Osteocyte (in vitro differentiated cells): ENCODE measurements at places on chromosomes 2 and 18.

- H3K36me3 ChIP-seq = no peaks in the 10 kb centered on the region
- H3K4me3 ChIP-seq = no peak overlapping the region
- DNase-seq = no peak
- H3K4me1 ChIP-seq = peaks cover 24% of the 10 kb centered on the region
- H3K27ac ChIP-seq = no peak overlapping the region
- peaks cover 2% of the 10 kb centered on the region for H3K27me3 ChIP-seq
Measured at GRCh38 chr2:217636991-217637561, 365.7 kb downstream of the TNS1 start.

DNA sequence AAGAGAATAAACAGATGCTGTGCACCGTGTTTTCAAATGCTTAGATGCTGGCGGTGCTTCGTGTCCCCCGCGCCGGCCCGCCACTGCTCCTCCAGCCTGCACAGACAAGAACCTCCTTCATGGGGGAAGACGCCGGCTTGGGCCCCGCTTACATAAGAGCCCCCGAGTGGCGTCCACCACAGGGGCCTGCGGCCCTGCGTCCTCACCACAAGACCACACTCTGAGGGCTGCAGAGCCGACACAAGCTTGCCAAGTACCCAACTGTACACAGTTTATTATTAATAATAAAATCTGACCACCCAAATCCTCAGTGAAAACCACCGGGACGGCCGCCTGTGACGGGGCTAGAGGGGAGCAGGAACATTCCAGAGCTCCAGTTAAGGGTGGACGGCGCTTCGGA lies 232.2 kb downstream of the HDAC4 start:
- H3K4me3 ChIP-seq = no peak overlapping the region
- H3K4me1 ChIP-seq = no peaks in the 10 kb centered on the region
- H3K27me3 ChIP-seq = no peaks in the 10 kb centered on the region
- no peak overlapping the region for H3K27ac ChIP-seq
- DNase-seq = peak; percentile 64
- peaks cover 35% of the 10 kb centered on the region for H3K36me3 ChIP-seq

GRCh38 chr18:23668731-23669130 lies 6.0 kb upstream of the ANKRD29 start:
- DNase-seq = no peak
- H3K4me3 ChIP-seq = no peak overlapping the region
- H3K4me1 ChIP-seq = no peaks in the 10 kb centered on the region
- H3K27ac ChIP-seq = no peak overlapping the region
- peaks cover 60% of the 10 kb centered on the region for H3K27me3 ChIP-seq
- no peaks in the 10 kb centered on the region for H3K36me3 ChIP-seq

DNA sequence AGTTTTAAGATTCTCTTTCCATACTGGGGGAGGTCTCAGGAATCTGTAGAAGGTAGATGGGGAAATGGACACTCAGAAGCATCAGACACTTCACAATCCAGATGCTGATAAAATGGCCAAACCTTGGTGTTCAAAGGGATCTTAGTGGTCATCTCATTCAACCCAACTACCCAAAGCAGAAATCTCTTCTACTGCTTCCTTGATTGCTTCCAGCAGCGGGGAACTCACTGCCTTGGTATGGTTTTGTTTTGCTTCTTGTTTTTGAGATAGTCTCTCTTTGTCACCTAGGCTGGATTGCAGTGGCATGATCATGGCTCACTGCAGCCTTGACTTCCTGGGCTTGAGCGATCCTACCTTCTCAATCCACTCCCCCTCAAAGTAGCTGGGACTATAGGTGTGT lies 39.3 kb upstream of the PTMA start:
- no peaks in the 10 kb centered on the region for H3K36me3 ChIP-seq
- H3K4me3 ChIP-seq = no peak overlapping the region
- no peak for DNase-seq
- no peaks in the 10 kb centered on the region for H3K27me3 ChIP-seq
- H3K27ac ChIP-seq = no peak overlapping the region
- peaks cover 53% of the 10 kb centered on the region for H3K4me1 ChIP-seq

- H3K27me3 ChIP-seq = no peaks in the 10 kb centered on the region
- no peak for DNase-seq
- H3K4me3 ChIP-seq = no peak overlapping the region
- no peak overlapping the region for H3K27ac ChIP-seq
- H3K36me3 ChIP-seq = no peaks in the 10 kb centered on the region
Measured at GRCh38 chr2:162965191-162965590, 126.6 kb upstream of the KCNH7 start.

DNA sequence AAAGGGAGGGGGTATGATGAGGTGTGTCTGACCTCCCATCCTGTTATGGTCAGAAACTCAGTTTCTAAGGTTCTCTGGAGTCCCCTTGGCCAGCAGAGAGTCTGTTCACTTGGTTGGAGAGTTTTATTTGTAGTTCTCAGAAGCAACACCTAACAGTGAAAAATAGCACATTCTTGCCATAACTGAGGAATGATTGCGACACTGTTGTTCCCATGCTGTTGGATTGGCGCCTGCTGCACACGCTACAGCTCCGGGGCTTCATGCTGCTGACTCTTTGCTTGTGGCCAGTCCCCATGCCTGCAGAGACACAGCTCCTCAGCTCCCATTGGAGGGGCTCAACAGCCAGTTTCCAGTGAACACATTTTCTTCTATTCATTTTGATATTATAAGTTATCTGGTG lies 42.1 kb downstream of the TPGS2 start:
- H3K27me3 ChIP-seq = no peaks in the 10 kb centered on the region
- no peak overlapping the region for H3K4me3 ChIP-seq
- peaks cover 20% of the 10 kb centered on the region for H3K36me3 ChIP-seq
- DNase-seq = no peak

DNA sequence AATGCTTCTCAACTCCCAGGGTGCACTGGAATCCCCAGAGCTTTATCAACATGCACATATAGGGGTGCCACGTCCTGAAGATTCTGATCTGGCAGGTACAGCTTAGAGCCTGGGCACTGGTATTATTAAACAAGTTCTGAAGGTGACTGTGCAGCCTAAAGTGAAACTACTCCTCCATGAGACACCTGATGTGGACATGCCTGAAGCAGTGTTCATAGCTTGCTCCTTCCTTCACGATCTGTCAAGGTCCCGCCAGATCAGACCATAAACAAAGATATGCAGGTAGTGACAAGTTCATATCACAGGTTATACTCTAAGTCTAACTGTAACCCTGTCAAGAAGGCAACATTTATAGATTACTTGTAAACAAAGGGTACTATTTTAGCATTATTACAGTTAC lies 65.3 kb upstream of the DNER start:
- H3K27ac ChIP-seq = no peak overlapping the region
- no peaks in the 10 kb centered on the region for H3K27me3 ChIP-seq
- no peak overlapping the region for H3K4me3 ChIP-seq

DNA sequence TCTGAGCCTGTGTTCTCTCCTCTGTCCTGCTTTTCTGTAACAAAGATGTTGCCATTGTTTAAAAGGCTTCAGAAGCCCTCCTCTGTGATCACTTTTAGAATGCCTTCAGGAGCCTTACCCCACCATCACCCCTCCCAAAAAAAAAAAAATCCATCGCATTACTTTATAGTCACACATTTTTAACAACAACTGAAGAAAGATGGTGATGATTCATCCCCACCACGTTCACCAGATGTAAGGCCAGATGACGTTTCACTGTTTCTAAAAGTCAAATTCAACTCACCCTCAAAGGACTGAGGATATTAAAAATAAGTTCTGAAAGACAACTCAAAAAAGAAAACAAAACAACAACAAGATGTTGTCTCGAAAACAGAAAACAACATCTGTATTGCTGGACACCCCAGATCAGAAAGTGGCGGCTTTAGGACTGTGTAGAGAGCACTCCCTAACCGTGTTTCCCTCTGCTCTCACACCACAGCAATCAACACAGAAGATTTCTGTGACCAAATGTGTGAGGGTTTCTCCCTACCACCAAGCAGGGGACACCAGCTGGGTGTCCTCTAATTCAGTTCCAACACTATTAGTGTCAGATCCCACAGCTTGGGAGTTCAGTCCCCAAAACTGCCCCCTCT lies 61.9 kb upstream of the CREB1 start:
- no peak for DNase-seq
- no peaks in the 10 kb centered on the region for H3K27me3 ChIP-seq
- H3K4me1 ChIP-seq = peaks cover 20% of the 10 kb centered on the region
- no peaks in the 10 kb centered on the region for H3K36me3 ChIP-seq

DNA sequence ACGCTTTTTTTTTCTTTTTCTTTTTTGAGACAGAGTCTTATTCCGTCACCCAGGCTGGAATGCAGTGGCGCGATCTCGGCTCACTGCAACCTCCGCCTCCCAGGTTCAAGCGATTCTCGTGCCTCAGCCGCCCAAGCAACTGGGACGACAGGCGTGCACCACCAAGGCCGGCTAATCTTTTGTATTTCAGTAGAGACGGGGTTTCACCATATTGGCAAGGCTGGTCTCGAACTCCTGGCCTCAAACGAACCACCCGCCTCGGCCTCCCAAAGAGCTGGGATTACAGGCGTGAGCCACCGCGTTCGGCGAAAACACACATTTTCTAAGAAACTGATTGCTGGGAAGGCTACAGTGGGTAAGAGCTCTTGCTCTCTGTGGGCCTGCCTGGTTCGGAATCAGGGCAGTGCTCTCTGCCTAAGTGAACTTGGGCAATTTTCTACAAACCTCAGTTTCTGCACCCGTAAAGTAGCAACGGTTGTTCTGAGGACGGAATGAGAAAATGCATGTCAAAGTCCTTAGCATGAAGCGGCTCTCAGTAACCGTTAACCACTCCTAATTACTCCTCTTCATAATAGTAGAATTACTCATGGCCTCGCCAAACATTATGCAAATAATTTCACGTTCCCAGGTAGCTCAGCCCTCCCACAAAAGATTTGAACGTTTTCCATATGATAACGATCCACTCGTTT lies 1.0 kb upstream of the PMAIP1 start:
- peaks cover 30% of the 10 kb centered on the region for H3K4me1 ChIP-seq
- H3K27ac ChIP-seq = peak overlapping the region; percentile 82
- peak overlapping the region; percentile 85 for H3K4me3 ChIP-seq

DNA sequence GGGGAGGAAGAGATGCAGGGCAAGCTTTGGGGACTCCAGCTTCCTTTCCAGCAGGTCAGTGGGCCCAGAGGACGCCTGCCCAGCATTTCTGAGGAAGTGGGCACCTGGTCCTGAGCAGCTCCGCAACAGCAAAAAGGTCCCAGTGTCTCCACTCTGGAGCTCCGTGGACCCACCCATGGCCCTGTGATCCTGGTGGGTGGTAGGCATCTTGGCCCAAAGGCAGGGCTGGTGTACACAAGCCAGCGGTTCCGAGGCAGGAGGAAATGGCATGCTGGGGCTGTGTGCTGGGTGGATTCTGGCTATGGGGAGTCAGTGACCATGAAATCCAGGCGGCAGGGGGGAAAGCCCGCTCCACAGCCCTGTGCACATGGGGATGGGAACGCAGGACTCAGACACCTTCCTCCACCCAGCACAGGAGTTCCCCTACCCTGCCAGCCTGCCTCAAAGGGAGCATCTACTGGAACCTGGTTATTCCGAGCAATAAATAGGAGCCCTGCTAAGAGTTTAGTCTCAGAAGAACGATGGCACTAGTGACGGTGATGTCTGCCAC lies 206.0 kb downstream of the GLI2 start:
- no peaks in the 10 kb centered on the region for H3K27me3 ChIP-seq
- H3K4me1 ChIP-seq = peaks cover 80% of the 10 kb centered on the region
- peak overlapping the region; percentile 88 for H3K27ac ChIP-seq
- H3K4me3 ChIP-seq = no peak overlapping the region

DNA sequence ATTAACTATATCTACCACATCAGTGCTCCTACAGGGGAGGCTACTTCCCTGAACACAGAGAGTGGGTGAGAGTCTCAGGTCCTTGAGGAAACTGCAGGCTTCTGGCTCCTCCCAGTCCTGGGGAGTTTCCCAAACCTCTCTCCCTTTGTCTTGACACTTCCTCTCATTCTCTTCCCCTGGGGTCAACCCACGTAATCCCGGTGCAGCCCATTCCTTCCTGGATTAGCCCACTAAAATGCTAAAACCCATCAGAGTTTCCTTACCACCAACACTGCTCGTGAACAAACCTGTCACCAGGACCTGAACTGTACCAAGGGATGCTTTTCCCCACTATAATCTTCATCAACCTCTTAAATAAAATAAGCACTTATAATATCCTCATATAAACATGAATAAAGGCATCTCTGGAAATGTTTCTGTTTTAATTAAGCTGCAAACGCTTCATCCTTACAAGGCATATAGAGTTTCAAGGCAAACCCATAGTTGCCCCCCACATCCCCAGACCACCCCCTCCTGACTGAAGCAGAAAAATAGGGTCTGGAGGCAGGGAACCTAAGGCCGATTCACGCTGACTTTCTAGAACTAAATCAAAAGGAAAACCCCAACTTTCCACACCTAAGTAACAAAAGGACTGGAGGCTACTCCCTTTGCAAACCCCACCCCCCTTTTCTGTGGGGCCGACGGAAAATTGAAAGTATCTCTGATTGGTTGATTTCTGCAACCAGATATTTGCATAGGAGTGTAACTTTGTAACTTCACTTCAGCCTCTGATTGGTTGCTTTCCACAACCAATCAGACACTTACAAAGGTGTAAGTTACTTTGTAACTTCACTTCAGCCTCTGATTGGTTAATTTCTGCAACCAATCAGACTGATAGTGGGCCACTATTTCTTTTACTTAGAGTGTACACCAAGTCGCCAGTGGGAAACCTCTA lies 19.0 kb downstream of the TMSB10 start:
- no peaks in the 10 kb centered on the region for H3K36me3 ChIP-seq
- no peaks in the 10 kb centered on the region for H3K27me3 ChIP-seq
- H3K4me3 ChIP-seq = no peak overlapping the region
- no peak for DNase-seq

DNA sequence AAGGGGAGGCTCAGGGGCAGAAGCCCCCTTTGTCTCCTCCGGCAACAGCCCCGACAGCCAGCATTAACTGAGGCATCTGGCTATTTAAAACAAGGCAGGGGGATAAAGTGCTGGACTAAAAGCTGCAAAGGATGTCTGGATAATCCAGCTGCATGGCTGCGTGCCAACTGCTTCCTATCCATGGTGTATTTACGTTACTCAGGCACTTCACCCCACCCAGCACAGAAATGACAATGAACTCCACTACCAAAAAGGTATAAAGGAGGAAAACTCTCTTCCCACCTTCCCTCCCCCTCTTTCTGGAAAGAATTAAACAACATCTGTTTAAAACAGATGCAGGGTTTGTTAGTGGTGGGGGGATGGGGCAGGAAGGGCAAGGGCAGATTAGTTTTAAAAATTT lies 82.5 kb downstream of the SPRED2 start:
- H3K36me3 ChIP-seq = no peaks in the 10 kb centered on the region
- H3K27me3 ChIP-seq = no peaks in the 10 kb centered on the region
- H3K27ac ChIP-seq = peak overlapping the region; percentile 84

DNA sequence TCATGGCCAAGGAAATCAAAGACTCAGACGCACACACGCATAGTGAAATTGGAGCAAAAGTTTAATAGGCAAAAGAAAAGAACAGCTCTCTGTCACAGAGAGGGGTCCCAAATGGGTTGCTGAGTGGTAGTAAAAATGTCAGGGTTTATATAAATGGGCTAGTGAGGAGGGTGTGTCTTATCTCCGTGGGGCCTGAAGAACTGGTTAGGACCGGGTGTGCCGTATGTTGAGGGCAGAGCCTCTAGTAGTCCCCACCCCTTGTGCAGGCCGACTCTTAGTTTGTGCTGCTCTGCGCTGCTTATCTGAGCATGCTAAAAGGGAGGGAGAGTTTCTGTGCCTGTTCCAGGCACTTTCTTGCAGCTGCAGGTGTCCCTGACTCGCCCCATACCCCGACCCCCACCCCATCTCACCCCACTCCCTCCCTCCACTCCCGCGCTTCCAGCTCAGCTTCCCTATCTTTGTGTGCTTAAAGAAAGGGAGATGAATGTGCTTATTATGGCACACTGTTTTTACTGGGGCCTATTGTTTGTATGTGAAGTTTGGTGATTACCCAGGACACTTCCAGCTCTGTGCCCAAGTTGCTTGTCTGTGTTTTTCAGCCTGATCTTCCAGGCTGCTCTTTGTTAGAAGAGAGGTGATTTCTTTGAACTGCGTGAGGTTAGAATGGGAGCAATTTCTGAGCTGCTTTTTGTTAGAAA lies 167.4 kb downstream of the SPAG16 start:
- no peak for DNase-seq
- H3K4me1 ChIP-seq = no peaks in the 10 kb centered on the region
- no peak overlapping the region for H3K27ac ChIP-seq
- H3K27me3 ChIP-seq = peaks cover 12% of the 10 kb centered on the region
